Central memory CD4-positive, alpha-beta T cell (primary cell): ENCODE measurements at places on chromosomes 4 and X.

- DNase-seq = no peak
These were observed 1.5 kb upstream of the TMA16 start for GRCh38 chr4:163492951-163493504.

- no peak for DNase-seq
These were observed 125.8 kb upstream of the UNC5C start for GRCh38 chr4:95674521-95674981.

- no peak for DNase-seq
These were observed 41.9 kb downstream of the SLC7A11 start for GRCh38 chr4:138200236-138200590.

GRCh38 chrX:68440442-68440841 lies 7.1 kb upstream of the OPHN1 start:
- no peak for DNase-seq

- DNase-seq = no peak
These were observed 575.5 kb upstream of the NDST4 start for GRCh38 chr4:115688961-115689360.

DNA sequence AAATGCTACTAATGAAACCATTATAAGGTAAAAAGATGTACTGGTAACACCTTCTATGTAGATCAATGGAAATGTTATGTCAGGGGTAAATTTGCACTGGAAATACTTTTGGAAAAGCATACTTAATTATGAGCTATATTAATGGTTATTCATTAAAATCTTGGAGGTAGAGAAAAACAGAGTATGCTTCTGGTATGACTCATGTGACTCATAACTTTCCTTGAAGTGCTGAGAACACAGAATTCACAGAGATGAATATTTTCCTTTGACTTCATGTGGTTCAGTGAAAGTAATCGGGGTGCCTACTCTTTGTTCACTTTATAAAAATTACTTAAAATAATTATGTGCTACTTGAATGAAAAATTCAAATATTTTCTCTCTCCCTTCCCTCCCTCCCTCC lies 254.2 kb downstream of the KCTD8 start:
- DNase-seq = no peak

- DNase-seq = no peak
These were observed 865.3 kb downstream of the PCDH7 start for GRCh38 chr4:31585503-31585902.
